Stimulated activated CD8-positive, alpha-beta memory T cell treated with anti-CD3 and anti-CD28 coated beads, Interleukin-4, amount 100 ng/mL, for 1 hour (primary cell): ENCODE measurements at places on chromosomes 7 and 10.

DNA sequence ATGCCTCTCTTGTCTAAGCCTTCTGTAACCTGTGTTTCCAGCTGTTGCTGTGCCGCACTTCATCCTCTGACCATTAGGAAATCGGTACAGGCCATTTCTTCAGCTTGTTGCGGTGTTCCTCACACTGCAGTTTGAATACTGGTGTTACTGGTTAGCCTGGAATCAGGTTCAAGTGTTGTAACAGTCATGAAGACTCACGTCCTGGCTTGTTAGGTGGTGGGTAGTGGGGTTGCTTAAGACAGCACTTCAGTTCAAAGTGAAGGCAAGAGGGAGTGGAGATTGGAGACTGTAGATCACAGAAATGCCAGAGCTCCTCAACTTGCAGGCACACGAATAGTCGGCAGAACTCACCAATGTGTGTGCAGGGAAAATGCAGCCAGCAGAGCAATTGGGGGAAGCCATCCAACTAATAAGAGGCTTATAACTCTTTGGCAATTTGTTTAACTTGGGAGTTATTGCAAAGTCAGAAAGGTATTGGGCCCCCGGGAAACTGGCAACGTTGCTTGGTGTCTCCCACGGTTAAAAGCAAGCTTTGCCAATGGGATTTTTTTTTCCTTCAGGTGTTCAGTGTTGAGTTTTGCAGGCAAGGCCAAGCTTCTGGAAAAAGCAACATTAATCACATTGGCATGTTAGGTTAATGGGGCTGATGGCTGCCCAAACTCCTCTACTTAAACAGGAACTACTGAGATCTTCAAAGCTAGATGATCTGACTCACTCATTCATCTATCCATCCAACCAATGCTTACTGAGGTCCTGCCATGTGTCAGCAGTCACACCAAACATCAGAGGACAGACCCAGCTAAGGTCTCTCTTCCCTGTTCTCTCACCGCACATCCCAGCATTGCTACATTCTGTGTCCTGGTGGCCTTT is 380.9 kb downstream of the GATA3 start:
- DNase-seq = no peak

DNA sequence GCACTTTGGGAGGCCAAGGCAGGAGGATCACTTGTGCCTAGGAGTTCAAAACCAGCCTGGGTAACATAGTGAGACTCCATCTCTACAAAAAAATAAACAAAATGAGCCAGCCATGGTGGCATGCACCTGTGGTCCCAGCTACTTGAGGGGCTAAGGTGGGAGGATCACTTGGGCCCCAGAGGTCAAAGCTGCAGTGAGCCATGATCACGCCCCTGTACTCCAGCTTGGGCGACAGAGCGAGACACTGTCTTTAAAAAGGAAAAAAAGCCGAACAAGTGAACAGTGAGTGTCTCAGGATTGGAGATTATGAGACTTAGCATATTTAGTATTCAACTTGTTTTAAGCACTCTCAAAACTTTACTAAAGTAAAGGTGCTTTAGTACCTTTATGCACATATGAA is 28.1 kb downstream of the BLNK start:
- no peak for DNase-seq

- DNase-seq = no peak
These were observed 283.9 kb downstream of the SDHAF3 start for GRCh38 chr7:97401398-97401797.

DNA sequence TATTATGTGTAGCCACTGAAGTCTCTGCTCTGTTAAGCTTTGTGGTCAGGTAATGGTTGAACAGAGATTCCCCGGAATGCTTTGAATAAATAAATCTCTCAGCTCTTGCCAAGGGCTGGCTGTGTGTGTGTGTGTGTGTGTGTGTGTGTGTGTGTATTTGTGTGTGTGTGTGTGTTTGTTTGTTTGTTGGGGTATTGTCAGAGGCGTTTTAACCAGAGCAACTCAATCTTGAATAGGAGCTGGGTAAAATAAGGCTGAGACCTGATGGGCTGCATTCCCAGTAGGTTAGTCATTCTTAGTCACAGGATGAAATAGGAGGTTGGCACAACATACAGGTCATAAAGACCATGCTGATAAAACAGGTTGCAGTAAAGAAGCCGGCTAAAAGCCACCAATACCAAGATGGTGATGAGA is 256.2 kb upstream of the CACNA2D1 start:
- no peak for DNase-seq

GRCh38 chr10:129497013-129497412 is 30.0 kb downstream of the MGMT start:
- DNase-seq = no peak

GRCh38 chr10:70649526-70649925 is 22.8 kb upstream of the ADAMTS14 start:
- DNase-seq = no peak

DNA sequence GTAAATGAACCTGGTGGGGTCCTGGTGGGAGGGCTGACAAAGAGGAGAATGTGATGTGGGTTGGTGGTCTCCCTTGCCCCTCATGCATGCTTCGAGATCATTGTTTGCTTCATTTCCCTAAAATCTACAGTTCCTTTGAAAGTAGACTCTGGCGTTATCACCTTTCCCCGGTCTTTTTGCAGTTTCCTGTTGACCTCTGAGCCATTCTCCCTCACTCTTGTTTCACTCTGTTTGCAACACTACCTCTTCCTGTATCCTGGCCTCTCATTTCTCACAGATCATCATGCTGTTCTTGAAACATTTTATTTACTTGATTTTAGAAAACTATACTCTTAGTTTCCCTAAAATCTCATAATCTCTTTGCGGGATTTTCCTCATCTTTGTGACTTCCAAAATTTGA is 179.8 kb downstream of the WNT2 start:
- no peak for DNase-seq

GRCh38 chr7:33044401-33044718 is 18.2 kb downstream of the NT5C3A start:
- DNase-seq = no peak

DNA sequence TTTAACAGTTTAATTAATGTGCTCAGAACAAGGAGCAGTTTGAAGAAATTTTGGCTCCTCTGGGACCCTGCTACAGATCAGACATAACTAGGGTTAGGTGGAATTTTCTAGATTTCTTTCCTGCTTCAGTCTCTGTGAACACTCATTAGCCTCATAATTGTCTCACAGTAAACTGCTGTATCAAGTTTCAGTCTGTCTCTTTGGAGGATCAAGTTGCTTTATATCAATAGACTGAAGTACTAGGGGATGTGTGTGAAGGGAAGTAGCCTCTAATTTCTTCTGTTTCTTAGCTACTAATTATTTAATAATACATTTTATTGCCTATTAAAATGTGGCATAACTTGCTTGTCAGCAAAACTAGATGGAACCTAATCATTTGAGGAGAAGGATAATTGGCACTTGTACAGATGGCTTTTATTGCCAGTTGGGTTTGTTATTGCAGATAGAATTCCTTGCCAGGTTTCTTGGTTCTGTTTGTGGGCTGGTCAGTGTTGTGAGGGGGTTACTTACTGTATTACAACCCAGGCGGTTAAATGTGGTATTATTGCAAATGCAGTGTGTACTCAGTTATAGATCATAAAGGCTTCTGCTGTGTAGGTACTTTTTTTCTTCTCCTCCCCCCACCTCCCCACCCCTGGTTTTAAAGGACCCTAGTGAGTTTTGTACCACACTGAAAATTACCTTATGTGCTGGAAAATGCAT is 758.0 kb downstream of the AUTS2 start:
- DNase-seq = no peak

GRCh38 chr7:366161-366803 is 76.3 kb downstream of the FOXL3 start:
- no peak for DNase-seq

GRCh38 chr10:73126343-73126742 is 16.1 kb downstream of the NUDT13 start:
- no peak for DNase-seq

DNA sequence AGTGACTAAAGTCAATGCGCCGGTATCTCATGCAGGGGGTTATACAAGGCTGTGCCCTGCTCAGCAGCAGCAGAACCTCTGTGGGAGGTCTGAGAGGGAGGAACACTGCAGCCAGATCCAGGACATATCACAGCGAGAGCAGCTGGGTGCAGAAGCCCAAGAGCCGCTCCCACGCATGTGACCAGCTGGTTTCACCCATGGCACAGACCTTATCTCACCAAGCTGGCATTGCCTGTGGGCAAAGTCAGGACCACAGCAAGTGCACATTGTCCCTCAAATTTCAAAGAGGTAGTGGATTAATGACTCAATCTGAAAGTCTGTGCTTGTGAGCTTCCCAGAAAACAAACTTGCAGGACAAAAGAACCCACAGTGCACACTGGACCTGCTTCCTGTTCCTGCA is 31.6 kb upstream of the AKR1C1 start:
- DNase-seq = no peak

DNA sequence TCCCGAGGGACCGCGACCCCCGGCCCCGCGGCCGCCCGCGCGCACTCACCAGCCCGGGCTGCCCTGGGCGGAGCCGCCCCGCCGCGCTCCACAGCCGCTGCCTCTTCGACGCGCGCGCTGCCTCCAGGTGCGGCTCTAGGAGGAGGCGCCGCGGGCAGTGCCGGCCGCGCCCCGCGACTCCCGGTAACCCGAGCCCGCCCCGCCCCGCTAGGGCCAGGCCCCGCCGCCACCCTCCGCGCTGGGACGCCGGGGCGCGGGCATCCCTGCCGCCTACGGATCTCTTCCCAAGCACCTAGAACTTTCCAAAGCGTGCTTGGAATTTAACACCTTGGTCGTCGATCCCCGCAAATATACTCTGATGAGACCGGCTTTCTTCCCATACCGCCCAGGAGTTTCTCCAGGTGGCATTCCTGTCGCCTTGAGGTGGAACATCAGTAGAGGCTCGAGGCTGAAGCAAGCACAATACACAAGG is at the start of gene SLC26A5:
Gene SLC26A5, minus strand, starts transcription at position 159 of the 472 bp plus-strand sequence. CDS start 24,693 bp downstream, outside the sequence.
- DNase-seq = no peak

DNA sequence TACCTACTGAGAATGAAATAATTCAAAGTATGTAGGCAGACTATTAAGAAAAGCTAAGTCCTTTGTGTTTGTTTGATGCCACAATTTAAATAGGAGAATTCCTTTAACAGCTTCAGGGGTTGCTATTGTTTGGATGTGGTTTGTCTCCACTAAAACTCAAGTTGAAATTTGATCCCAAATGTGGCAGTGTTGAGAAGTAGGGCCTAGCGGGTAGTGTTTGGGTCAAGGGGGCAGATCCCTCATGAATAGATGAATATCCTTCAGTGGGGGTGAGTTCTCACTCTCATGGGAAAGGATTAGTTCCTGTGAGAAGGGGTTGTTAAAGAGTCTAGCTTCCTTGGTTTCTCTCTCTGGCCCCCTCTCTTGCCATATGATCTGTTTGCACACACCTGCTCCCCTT is 97.0 kb downstream of the HGF start:
- no peak for DNase-seq

GRCh38 chr10:16518822-16519221 is 2.9 kb downstream of the C1QL3 start:
- no peak for DNase-seq

DNA sequence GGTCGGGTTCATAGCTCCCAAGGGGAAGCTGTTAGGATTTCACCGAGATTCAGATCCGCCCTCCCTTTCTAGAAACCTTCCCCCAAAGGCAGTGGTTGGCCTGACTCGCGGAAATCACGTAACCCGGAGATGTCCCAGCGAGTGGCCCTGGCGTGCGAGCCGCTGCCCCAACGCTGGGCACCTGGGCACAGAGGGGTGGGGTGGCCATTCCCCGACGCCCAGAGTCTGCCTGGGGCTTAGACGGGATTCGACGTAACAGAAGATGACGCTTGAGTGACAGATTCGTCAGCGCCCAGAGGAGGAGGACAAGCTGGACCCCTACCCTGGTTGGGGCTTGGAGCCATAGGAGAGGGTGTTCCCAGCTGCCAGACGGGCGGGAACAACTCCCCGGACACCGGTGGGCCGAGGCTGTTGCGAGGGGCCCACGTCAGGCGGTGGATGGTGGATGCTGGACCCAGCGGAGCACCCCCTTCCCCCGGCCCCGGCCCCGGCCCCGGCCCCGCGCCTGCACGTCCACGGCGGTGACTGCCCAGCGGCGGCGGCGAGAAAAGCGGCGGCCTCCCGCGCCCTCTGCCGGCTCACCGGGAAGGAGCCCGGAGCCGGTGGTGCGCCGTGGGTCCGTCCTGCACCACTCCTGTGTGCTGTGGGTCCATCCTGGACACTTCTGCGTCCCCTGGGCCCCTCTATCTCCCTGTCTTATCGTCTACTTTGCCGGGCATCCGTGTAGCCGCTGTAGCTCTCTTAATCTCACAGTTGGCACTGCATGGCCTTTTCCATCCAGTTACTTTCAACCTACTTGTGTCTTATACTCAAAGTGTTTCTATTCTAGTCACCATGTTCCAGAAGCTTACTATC is 35.4 kb upstream of the KNDC1 start:
- DNase-seq = no peak

DNA sequence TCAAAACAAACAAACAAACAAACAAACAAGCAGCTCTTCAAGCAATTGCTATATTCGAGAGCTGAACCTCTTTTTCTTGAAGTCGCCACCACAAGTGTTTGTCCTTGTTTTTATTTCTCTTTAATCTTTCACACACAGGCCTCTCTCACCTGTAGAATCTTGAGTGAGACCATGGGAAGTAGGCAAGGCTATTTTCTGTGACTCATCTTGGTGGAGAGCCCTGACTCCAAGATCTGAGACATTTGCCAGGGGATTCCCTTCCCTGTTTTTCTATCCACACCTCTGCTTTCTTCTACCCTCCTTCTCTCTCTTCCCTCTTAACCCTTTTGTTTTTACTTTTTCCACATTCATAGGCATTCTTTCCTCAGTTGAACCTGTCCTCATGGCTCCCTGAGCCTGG is 8.0 kb upstream of the TAS2R60 start:
- no peak for DNase-seq

- peak; percentile 49 for DNase-seq
These were observed 10.4 kb upstream of the CLCN1 start for GRCh38 chr7:143305423-143306070.

- DNase-seq = no peak
These were observed at the start of gene PALD1 for GRCh38 chr10:70478191-70479164. Gene PALD1 (plus strand): TSS chr10:70478767. CDS start chr10:70525952, 47,185 bp downstream.
